SK-N-DZ (cell line): ENCODE measurements at places on chromosomes 5 and 9.
A peak's percentile ranks its signal among the peaks of the same experiment; 100 is the strongest.

- peak; percentile 89 for DNase-seq
These were observed 861 bp downstream of the ZFYVE16 start for GRCh38 chr5:80408484-80409366.

- no peak for DNase-seq
These were observed 63.5 kb downstream of the MPDZ start for GRCh38 chr9:13215791-13216554.

DNA sequence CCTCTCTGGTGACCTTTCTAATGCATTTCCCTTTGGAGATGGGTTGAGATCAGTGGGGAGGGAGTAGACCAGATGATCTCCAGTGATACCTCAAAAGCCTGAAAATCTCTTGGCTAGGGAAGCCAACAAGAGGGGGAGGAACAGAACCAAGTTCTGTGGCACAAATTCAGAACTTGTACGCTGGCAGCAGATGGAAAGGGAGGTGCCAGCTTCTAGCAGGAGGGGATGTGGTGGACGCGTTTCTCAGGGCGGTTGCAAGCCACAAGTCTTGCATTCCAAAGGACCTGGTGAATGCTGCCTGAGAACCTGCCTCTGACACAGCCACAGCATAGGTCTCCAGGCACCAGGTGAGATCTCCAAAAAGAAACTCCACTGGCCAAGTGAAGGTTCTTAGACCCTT lies 13.4 kb downstream of the SLIT3 start:
- no peak for DNase-seq

- DNase-seq: no peak
These were observed 258.6 kb downstream of the TLE1 start for GRCh38 chr9:81430727-81431126.

GRCh38 chr9:32431940-32432555 lies 47.6 kb downstream of the ACO1 start:
- peak; percentile 4 for DNase-seq

DNA sequence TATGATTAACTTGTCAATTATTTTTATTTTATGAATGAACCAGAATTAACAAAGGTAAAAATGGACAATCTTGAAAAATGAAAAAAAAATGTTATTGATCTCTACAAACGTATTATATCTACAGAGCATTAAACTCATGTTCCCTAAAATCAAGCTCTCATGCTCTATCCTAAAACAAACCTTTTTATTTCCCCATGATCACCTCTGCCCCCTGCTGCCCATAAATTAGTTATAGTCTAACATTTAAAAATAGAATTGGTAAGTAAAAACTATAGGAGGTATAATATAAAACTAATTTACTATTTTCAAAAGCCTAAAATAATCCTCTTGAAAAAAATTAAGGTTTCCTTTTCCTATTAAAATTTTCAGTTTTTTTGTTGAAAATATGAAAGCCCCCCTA lies 168.0 kb upstream of the POU5F2 start:
- DNase-seq: peak; percentile 5

- DNase-seq: no peak
These were observed 74.0 kb downstream of the PRR16 start for GRCh38 chr5:120538149-120538548.

DNA sequence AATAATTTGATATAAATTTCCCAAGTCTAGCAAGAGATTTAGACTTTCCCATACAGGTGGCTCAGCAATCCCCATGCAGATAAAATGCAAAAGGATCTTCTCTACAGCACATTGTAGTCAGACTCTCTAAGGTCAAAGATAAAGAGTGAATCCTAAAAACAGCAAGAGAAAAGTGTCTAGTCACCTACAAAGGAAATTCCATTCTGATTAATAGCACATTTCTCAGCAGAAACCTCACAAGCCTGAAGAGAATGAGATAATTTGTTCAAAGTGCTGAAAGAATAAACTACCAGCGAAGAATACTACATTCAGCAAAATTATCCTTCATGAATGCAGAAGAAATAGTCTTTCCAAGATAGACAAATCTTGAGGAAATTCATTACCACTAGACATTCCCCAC lies 493.3 kb downstream of the PRELID2 start:
- DNase-seq: no peak

- DNase-seq: no peak
These were observed 324.3 kb upstream of the RFX3 start for GRCh38 chr9:3850098-3850497.

- DNase-seq: no peak
These were observed 129.5 kb upstream of the LRRTM2 start for GRCh38 chr5:139004374-139005307.

GRCh38 chr5:63127054-63127453 lies 548.4 kb downstream of the LRRC70 start:
- DNase-seq: no peak

DNA sequence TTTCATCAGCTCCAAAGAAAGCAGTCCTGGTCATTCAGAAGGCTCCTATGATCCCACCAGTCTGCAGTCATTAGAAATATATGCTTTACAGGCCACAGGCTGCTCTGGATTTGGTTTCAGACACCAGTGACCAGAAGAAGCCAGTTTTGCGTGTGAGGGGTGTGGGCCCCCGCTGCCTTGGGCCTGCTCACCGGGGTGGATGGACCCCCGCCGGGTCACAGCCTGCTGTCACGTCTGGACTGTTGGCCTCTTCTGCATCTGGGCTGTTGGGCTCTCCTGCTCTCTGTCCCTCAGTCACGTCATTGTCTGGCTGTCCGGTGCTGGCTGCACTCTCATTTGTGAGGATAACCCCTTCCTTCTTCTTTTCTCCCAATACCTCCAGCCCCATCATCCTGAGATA lies 33.1 kb downstream of the NSUN2 start:
- no peak for DNase-seq

- no peak for DNase-seq
These were observed 58.2 kb upstream of the OTULINL start for GRCh38 chr5:14523243-14524034.

DNA sequence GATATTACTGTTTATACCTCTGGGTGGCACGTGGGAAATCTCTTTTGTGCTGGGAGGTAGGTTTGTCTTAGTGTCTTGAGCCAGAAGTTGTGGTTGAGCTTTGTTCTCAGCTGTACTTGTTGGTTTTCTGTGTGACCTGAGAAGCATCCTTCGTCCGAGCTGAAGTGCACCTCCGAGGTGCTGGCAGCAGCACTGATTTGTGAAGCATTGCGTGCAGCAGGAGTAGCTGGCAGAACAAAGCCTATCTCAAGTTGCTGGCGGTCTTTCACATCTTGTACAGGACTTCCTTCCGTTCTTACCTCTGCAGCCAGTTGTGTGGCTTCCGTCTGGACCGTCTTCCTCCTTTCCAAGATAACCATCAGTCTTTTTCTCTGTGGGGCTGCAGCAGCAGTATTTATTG lies 4.3 kb downstream of the PRRC2B start:
- DNase-seq: peak; percentile 66
